ENCODE measurements at places on chromosomes 5 and 9.

- no peak for DNase-seq
Observed at GRCh38 chr9:134195558-134195957, 31.2 kb upstream of the RNU6ATAC start.

DNA sequence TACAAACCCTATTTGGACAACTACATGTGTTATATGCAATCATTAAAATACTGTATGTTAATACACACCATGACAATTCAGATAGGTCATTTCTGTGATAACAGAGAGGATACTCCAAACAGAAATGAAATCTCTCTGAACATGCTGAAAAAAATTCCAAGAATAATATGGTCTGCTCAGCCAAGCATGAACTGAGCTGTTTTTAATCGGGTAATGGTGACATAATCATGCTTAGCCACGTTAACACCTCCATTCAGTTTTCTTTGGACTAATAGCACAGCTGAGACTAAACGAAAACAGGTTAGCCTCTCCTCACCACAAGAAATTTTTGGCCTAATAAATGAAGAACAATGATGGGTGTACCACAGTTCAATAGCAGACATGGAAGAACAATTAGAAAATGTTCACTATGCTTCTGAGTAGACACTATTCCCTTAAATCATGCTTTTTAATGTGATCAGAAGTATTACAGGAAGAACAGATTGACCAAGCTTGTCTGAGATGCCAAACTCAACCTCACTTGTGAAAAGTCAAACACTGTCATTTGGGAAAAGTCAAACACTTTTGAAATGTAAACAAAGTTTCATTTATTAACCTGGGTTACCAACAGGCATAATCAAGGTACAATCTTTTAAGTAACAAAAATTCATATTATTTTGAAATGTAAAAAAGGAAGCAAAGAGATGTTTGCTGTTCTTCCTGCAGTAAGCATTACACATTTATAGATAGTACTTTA lies 19.4 kb downstream of the RAB14 start:
- DNase-seq, result no peak

DNA sequence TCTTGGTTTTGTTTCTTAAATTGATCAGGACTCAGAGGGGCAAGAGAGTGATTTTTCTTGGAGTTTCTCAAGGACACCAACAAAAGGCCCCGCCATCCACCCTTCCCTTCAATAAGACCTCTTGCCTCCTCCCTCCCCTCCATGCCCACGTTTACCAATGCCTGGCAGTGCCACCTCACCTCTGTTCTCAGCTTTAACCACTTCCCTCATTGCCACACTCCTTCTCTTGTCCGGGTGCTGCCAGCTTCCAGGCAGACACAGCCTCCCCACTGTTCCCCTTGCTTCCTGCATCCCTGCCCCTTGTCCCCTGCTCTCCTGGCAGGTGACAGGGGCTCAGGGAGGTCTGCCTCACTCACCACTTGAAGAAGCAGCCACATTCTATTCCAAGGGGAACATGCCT lies 90.8 kb downstream of the LHX2 start:
- DNase-seq, result no peak

DNA sequence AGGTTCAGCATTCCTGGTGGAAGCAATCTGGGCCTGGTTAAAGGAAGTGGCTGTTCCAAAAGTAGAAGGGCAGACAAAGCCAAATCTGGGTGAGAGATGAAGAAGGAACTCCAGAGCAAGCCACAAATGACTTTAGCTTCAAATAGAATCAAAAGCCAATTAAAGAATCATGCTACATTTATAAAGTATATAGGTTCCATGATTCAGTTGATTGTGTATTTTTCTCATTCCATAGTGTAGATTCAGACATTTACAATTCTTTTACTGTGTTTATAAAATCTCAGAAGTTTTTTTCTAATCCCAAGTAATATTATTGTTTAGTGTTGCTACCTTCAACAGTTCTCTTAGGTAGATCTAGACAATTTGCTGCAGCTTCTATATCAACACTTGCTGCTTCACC lies 262.0 kb downstream of the PLK2 start:
- no peak for DNase-seq

DNA sequence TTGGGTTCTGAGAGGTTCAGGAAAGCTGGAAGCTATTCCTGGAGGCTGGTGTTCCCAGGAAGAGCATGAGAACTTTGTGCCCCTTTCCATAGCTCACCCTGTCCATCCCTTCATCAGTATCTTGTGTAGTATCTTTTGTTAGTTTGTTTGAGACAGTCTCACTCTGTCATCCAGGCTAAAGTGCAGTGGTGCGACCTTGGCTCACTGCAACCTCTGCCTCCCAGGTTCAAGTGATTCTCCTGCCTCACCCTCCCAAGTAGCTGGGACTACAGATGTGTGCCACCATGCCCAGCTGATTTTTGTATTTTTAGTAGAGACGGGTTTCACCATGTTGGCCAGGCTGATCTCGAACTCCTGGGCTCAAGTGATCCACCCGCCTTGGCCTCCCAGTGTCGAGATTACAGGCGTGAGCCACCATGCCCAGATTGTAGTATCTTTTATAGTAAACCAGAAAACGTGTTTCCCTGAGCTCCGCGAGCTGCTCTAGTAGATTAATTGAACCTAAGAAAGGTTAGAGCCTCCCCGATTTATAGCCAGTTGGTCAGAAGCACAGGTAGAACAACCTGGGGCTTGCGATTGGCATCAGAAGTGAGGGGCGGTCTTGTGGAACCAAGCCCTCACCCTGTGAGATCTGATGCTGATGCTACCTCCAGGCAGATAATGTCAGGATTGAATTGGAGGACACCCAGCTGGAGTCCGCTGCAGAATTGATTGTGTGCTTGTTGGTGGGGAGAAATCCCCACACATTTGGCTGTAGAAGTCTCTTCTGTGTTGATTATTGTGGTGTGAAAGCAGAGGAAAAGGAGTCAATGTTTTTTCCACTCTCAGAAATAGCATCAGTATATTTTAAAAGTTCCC lies 32.3 kb downstream of the ATP6V0E1 start:
- DNase-seq, result peak; percentile 15

DNA sequence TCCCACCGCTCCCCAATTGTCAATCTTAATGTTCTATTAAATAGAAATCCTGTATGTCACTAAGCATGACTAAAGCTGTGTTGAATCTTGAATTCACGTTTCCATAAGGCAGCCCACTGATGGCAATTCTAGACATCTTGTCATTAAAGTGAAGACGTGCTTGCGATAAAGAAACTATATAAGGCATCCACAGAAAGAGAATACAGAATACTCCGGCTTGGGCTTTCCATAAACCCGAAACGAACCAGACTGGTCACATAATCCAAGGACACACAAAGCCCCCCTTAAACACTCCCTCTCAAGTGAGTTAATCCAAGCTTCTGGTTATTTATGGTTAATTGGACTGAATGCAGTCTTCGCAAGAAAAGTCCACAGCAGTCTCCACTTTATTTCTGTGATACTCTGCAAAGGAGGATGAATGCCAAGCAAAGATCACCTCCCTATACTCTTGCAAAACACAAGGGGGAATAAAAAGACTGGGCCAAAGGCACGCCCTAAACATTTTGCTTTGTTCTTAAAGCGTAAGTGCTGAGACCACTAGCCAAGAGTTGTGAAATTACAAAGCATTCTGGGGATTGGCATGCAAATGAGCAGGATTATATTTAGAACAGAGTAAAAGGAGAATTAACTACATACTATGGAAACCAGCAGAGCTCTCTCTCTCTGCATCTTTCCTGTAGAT lies 54.7 kb downstream of the DPYSL3 start:
- DNase-seq, result no peak

GRCh38 chr5:15929611-15930263 lies 249.9 kb downstream of the MARCHF11 start:
- no peak for DNase-seq

- DNase-seq, result no peak
Observed at GRCh38 chr5:151686674-151687407, at the start of gene SPARC. SPARC (minus strand) TSS chr5:151686915; CDS start chr5:151676188, 10,727 bp downstream.

DNA sequence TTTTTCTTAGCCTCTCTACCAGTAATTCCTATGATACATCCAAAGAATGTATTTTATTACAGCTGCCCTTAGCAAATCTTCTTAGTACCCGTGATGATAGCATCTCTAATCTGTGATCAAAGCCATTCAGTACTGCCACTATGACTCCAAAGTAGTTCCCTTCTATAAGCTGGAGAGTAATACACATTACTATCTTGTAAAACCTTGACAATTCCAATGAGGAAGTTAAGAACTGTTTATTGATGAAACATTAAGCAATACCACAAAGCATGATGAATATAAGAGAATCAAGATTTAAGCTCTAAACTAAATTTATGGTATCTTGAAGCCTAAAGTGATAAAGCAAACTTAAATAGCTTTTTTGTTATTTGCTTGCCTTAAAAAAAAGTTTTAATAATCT lies 86.1 kb downstream of the SMIM23 start:
- DNase-seq, result no peak

DNA sequence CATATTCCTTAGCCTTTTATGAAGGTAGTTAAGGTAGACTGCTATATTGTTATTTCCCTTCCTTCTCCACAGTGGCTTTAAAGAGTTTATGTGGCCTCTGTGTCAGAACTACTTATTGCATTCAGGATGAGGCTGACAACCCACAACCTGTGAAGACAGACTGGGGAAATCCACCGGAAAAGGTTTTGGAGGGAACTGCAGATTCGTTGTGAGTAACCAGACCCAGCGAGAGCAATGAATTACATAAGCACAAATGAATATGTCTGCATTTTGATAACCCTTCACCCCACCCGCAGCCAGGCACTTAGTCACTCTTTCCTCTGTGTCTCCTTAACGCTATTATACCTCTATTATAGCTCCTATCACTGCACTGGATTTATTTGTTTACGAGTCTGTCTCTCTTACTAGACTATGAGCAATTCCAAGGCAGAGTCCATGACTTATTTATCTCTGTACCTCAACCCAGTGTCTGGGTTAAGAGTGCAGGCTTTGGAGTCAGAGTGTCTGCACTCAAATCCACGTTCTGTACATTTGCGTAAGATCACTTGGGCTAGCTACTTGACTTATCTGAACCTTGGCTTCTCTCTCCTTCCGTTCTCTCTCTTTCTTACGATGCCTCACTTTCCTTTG lies 19.2 kb downstream of the KCTD16 start:
- DNase-seq, result peak; percentile 78

DNA sequence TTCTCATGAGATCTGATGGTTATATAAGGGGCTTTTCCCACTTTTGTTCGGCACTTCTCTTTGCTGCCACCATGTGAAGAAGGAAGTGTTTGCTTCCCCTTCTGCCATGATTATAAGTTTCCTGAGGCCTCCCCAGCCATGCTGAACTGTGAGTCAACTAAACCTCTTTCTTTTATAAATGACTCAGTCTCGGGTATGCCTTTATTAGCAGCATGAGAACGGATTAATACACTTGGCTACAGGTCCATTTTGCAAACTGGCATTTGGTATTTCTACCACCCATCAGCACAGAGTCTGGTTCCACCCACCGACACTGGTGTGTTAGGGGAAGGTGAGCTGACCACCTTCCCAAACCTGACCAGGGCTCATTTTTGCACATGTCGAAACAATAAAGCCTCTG lies 47.9 kb upstream of the RARS1 start:
- no peak for DNase-seq

GRCh38 chr5:1268666-1269065 lies 26.2 kb downstream of the TERT start:
- no peak for DNase-seq

DNA sequence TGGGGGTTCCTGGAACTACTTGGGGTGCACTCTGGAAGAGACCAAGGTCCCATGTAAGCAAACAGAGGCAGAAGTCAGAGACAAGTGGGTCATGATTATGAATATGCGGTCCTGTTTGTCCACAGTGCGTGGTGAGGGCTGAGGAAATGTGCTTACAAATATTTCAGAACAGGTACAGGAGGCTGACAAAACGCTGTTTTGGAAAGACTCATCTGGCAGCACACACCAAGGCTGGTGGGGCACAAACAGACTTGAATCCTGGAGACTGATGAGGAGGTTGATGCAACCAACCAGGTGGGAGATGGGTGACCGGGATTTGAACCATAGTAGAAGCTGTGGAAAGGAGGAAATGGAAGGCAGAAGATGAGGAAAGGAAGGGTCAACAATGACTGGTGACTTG lies 83.8 kb downstream of the ADRB2 start:
- DNase-seq, result no peak

- DNase-seq, result no peak
Observed at GRCh38 chr9:118360036-118360435, 655.8 kb downstream of the TLR4 start.

DNA sequence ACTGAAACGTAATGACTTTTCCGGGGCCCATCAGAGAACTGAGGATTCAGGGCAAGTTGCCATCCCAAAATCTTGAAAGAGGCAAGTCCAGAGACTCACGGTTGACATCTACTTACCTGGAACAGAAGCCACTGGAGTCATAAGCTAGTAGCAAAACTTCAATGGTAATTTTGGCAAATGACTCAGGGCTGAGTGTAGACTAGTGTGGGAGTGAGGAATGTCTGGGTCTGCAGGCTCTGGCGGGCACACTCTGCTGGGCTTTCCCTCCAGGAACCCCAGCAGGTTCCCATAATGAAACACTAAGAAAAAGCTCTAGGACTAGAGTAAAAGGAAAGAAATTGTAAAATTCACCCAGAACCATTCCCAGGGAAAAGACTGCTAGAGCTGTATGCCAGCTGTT lies 122.9 kb upstream of the NFIL3 start:
- no peak for DNase-seq

DNA sequence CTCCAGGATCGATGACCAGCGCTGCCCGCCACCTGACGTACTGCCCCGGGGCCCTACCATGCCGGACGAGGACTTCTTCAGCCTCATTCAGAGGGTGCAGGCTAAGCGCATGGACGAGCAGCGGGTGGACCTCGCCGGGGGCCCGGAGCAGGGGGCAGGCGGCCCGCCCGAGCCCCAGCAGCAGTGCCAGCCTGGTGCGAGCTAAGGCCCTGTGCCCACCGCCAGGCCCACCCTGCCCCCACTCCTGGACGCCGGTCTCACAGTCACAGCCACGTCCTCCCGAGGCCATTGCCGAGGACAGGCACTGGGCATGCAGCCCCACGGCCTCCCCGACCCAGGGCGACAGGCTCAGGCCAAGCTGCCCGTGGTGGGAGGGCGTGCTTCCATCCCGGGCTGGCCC lies 5.5 kb downstream of the DNLZ start:
- DNase-seq, result no peak

DNA sequence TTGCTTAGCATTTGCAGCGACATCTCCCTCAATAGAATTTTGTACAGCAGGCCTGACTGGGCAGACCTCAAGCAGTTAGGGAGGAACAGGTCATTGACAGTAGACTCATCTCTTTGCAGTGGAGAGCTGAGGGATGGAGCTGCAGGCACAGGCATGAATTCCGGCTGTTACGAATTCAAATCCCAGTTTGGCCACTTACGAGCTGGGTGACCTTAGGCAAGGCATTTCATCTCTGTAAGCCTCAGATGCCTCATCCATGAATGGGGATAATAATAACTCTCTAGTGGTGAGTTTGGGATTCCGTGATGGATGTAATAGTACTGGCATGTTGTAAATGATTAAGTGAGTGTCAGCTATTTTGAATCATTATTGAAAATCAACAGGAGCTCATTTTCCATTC lies 195.3 kb downstream of the SEMA6A start:
- no peak for DNase-seq

- DNase-seq, result no peak
Observed at GRCh38 chr9:132498531-132499210, 83.7 kb upstream of the BARHL1 start.

- DNase-seq, result no peak
Observed at GRCh38 chr5:148834689-148835088, 8.3 kb downstream of the ADRB2 start.

- DNase-seq, result no peak
Observed at GRCh38 chr5:131387255-131387654, 123.4 kb downstream of the CDC42SE2 start.

- DNase-seq, result no peak
Observed at GRCh38 chr5:65485405-65485804, 3.7 kb upstream of the ADAMTS6 start.

- no peak for DNase-seq
Observed at GRCh38 chr9:22157276-22157675, 148.2 kb upstream of the CDKN2B start.
